Putamen (tissue), 1 donor: ENCODE measurements at places on chromosomes 11 and 22.

GRCh38 chr11:101478587-101479369 lies 105.0 kb downstream of the TRPC6 start:
- peak; percentile 6 for DNase-seq

DNA sequence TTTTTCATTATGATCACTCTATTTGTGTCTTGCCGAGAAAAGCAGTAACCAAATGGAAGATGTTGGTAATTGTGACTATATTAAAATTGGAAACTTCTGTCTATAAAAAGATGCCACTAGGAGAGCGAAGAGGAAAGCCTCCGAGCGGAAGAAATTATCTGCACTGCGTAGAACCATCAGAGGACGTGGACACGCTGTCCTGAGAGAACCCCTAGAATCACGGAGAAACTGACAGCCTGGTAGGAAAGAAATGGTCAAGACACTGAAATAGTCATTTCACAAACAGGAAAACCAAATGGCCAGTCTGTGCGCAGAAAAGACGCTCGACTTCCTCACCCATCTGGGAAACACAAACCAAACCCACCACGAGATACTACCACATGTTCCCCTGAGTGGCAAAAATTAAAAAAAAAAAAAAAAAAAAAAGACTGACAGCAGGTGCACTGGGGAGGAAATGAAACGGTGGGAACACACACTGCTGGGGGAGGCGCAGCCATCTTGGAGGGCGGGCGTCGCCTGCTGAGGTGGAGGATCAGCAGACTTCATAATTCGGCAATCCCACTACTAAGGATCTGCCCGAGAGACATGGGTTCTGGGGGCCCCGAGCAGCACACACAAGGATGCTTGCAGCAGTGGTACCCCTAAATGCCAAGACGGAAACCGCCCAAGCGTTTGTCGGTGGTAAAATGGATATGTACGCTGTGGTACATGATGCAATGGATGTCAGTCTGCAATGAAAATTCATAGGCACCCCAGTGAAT lies 21.3 kb downstream of the IFITM10 start:
- DNase-seq = no peak

GRCh38 chr11:78533399-78533798 lies 41.3 kb downstream of the NARS2 start:
- no peak for DNase-seq

DNA sequence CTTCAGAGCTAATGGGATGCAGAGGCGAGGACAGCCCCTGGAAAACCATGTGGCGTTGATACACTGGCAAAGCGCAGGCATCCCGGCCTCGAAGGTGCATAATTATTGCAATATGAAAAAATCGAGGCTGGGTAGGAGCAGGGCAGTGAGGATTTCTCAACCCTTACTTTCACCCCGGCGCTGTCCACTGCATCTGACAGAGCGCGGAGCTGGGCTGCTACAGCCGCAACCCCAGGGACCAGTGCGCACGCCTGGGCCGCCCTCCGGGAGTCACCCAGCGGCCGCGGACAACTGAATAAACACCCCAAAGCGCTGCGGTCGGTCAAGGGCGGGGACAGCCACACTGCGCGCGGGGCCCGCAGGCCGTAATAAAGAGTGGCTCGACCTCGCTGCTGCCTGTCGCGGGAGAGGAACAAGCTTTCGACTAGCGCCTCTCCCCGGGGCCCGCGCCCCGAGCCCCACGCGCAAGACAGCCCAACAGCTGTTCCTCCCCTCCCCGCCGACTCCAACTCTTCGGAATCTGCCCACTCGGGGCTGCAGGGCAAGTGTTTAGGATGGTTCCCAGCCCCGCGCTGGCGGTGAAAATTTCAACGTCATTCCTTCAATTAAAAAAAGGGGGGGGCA lies 3.6 kb upstream of the WT1 start:
- no peak for DNase-seq

DNA sequence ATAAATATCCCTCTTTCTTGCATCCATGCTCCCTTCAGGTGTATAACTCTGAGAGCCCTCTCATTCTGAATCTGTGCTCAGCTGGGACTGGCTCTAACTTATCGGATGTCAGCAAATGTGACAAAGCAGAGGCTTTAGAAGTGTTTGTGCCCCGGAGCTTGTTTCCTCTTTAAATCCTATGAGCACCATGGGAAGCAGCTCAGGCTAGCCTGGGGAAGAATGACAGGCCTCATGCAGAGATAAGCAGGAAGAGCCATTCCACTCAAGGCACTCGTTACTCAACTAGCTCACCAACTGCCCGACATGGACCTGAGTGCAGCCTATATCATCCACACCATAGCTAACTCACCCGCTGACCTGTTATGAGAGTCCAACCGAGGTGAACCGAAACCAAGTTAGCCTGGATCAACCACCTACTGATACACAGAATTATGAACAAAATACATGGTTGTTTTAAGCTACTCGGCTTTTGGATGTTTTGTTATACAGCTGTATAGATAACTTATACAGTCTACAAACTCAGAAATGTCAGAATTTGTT lies 990.7 kb downstream of the NTM start:
- no peak for DNase-seq

DNA sequence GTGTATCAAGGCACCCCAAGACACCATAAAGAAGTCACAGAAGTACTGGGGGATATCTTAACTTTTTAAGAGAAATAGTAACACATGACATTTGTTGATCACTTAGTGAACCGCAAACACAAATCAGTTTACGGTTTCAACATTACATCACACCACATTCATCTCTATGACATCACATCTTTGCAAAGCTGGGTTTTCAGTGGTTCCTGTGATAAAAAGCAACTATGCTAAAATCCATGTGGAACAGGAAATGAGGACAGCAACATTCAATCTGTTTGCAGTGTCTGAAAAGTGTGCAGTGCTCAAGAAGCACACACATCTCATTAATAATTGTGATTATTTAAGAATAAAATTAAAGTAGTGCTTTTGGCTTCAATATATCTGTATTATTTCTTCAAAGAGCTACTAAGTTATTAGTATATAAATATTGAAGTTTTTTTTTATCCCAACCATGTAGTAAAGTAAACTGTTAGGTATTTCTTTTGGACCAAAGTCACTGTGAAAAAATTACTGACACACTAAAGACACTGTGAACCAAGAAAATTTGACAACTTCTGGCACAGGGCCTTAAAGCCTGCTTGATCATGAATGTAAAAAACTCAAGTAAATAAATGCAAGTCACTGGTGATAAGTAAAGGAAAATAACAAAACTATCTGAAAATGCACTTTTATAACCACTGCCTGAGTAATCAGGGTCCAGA lies 156.0 kb upstream of the SOX6 start:
- no peak for DNase-seq

DNA sequence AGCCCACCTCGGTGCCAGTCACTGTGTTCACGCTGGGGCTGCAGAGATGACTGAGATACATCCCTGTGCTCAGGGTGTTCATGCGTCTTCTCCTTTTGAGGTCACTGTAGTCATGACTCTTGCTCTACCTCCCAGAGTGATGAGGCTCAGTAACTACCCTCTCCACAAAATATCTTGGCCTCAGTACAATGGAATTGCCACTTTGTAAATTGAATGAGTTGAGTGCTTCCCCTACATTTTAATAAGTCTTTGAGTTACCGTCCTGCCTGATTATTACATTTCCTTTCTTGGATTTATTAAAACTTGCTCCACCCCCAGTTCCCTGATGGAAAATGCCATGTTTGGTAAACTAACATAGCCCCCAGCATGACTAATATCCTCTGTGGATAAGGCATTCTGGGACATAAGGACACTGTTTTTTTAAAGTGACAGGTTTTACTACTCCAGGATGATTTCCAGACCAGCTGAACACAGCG lies 15.9 kb downstream of the PRSS23 start:
- no peak for DNase-seq

- no peak for DNase-seq
These were observed 321.1 kb upstream of the PLET1 start for GRCh38 chr11:112581747-112582146.

DNA sequence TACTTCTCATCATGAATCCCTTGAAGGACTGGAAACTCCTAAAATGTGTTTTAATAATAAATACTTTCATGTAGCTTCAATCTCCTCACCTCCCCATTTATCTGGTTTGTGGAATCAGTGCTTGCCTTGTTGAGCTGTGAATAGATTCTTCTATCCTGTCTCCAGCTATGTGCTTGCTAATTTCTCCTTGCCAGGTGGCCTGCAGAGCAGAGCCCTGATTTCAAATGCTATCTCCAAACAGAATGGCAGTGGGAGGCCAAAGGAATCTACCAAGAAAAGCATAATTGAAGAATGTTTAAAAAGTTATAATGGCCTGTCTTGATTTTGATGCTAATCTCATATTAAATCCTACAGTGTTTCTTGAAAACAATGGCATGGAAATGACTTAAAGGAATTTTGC lies 309.3 kb upstream of the CHORDC1 start:
- DNase-seq = no peak

- no peak for DNase-seq
These were observed 44.7 kb upstream of the PRODH start for GRCh38 chr22:18980829-18981228.

DNA sequence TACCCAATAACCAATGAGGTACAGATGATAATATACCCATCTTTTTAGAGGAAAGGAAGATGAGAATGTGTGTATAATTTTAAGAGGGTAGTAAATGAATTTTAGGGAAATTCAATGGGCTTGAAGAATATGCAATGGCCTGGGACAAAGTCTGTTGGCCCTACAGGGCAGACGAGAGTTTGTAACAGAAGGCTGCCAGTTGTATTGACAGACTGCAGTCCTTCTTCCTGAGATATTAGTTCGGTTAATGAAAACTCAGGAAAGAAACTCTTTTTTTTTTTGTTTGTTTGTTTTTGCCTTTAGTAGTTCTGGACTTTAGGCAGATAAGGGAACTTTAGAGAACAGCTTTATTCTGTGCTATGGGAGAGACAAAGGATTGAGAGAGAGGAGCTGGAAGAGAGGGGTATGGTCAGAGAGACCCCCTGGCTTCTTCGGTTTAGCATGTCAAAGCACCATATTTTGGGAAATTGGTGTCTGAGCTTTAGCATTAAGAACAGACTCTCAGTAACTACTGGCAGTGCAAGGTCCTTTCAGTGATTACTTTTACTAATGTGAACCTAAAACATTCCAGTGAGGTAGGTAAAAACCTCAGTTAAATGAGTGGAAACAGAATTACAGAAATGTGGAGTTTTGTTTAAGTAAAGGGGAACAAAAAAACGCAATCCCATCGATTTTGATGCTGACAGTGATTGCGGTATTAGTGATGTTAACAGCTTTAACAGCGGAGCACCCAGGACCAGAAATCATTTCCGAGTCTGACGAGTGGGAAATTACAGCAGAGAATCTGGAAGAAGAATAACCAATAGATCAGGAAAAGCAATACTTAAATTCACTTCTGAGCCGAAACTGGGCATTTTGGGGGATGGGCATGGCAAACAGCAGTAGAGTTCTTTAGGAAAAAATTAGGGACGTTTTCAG lies 644 bp upstream of the NAALAD2 start:
- no peak for DNase-seq

GRCh38 chr11:15148169-15148568 lies 33.4 kb downstream of the INSC start:
- DNase-seq = no peak

GRCh38 chr22:23695571-23696325 lies 4.9 kb downstream of the RGL4 start:
- DNase-seq = no peak

- no peak for DNase-seq
These were observed 62.5 kb upstream of the FGF3 start for GRCh38 chr11:69881467-69882269.

- peak; percentile 33 for DNase-seq
These were observed 4.6 kb downstream of the CDPF1 start for GRCh38 chr22:46245511-46245910.

GRCh38 chr11:44865866-44866272 lies 84.8 kb downstream of the TP53I11 start:
- no peak for DNase-seq

DNA sequence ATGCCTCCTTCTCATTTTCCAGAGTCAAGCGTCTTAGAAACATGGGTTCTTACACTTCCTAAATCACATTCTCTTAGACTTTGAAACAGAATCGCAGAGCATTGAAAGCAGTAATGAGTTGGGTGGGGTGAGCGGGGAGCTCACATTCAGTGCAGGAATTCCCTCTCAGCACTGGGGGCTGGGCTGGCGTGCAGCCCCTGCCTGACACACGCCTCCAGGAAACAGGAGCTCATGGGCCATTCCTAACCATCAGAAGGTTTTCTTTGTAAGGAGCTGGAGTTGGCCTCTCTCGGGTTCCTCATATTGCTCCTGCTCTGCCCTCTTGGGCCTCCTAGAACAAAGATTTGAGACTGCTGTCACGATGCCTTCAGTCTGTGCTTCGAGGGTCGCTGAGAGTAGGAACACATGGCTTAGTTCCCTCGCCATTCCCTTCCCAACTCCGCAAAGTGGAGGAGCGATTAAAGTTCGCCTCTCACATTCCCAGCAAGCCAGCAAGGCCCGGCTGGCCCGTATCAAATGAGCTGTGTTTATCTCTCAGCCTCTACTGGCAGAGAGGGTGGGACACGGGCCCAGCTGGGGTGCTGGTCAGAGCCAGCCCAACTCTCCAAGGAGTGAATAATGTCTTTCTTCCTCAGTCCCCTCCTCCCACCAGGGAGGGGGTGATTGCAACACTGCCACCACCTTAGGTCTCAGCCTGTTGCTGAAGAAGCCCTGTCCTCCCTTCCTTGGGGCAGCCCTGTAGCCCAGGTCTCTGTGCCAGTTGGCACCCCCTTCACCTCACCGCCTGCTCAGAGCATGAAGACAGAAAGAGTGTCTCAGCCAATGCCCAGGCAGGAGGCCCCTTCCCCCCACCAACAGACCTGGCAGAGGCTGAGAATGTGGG lies 10.4 kb downstream of the CHRDL2 start:
- peak; percentile 85 for DNase-seq

DNA sequence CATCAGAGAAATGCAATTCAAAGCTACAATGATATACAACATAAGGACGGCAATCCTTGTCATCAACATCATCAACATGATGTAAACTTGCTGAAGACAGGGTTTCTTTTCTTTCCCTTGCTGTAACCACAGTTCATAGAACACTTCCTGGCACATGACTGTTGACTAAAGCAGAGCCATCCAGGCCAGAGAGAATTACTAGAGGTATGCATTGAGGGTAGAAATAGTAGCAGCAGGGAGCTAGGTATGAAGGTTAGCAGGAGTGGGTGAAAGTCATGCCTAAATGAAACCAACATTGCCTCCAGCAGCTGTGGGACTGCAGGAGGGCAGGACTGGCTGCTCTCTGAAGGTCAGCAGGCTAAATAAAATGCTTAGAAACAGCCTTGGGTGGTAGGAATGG lies 103.7 kb downstream of the LRRC32 start:
- no peak for DNase-seq
